ENCODE measurements at places on chromosomes 4 and X.

DNA sequence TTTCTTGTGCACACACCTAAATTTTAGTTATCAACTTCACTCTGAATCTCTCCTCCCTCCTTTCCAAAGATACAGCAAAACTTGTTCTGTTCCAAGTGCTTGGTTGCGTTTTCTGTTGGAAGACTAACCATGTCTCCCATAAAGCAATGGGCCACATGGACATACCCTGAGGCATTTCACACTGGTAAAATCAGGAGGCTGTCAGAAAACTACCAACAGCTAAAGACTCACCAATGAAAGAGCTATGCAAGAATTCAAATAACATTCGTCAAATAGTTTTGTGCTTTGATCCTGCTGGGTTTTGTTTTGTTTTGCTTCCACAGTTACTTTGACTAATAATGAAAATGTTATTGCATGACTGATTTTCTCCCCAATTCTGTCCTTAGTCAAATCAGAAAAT, 46.0 kb downstream of the PHEX start:
- no peak for DNase-seq
- H3K27me3 ChIP-seq, result no peaks in the 10 kb centered on the region
- H3K4me1 ChIP-seq, result no peaks in the 10 kb centered on the region
- H3K27ac ChIP-seq, result no peak overlapping the region
- H3K36me3 ChIP-seq, result no peaks in the 10 kb centered on the region

DNA sequence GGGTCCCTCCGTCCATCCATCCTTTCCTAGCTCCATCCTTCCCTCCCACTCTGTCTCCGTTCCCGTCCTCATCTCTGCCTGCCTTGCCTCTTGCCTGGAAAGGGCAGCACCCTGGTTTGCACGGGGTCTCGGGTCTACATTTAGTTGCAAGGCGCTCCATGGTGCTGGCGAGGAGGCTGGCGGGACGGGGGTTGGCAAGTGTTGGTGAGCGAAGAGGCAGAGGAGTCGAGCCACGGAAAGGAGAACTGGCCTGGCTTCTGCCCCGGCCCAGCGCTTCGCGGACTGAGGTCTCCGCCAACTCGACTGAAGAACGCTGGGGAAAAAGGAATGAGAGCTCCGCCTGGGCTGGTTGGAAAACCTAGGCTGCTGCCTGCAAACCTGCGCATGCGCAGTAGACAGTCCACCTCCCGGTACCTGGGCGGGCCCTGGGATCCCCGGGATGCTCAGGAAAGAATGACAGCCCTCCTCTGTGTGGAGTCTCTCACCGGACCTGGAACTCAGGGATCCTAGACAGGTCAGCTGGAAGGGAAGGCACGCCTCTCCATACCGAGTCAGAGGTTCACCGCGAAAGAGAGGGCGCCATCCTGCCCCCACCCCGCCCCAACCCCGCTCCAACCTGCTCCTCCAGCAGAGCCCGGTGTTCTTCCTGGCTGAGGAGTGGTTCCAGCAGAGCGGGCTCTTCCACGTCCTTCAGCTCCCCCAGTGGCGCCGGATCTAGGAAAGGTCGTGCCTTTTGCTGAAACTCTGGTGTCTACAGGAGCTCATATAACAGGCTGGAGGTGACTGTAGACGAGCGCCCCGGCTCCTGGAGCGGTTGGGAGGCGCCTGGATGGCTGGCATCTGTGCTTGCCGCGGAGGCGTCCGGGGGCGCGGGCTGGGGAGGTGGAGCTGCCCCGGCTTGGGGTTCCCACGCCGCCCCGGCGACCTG, 6.0 kb downstream of the FRG2 start:
- no peak overlapping the region for H3K27ac ChIP-seq
- H3K27me3 ChIP-seq, result peaks cover 52% of the 10 kb centered on the region
- H3K4me3 ChIP-seq, result peak overlapping the region; percentile 35
- no peaks in the 10 kb centered on the region for H3K36me3 ChIP-seq
- DNase-seq, result peak; percentile 32

- no peaks in the 10 kb centered on the region for H3K4me1 ChIP-seq
- H3K4me3 ChIP-seq, result no peak overlapping the region
- no peak overlapping the region for H3K27ac ChIP-seq
- H3K27me3 ChIP-seq, result no peaks in the 10 kb centered on the region
These were observed 46.4 kb downstream of the KDR start for GRCh38 chr4:55078987-55079386.

DNA sequence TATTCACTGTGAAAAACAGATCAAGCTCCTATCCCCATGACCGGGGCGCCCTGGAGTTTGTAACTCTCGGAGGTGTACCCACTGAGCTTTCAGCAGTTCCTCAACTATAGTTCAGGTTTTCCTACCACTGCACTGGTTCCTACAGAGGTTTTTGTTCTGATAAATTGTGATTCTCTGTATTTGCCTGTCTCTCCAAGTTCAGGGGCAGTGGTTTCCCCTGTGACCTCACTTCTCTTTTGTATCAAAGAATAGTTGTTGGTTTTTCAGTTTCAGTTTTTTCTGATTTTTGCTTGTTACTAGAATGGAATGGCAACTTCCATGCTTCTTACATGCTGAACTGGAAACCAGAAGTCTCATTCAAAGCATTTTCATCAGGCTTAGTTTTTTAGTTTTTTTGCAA, 56.8 kb upstream of the PLS3 start:
- H3K27ac ChIP-seq, result no peak overlapping the region
- peaks cover 39% of the 10 kb centered on the region for H3K27me3 ChIP-seq
- no peaks in the 10 kb centered on the region for H3K36me3 ChIP-seq
- no peaks in the 10 kb centered on the region for H3K4me1 ChIP-seq
- no peak for DNase-seq

DNA sequence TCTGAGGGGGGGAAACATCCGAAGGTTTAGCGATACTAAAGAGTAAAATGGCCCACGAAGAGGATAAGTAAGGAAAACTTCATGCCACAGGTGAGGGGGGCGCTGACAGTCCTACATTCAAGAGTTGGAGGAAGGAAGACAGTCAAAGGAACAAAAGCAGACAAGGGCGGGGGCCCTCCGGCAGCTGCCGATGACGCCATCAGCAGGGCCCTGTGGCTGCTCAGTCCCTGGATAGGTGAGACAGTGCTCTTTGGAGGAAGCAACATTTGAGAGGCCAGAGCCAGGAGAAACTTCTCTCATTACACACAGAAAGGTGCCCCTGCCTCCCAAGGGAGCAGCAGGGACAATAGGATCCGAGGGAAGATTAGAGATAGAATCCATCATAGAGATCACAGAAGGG, 41.5 kb downstream of the RAB40AL start:
- peaks cover 46% of the 10 kb centered on the region for H3K27me3 ChIP-seq
- no peak overlapping the region for H3K27ac ChIP-seq
- no peak for DNase-seq
- no peak overlapping the region for H3K4me3 ChIP-seq
